ENCODE measurements at places on chromosomes 2 and 18.
A peak's percentile ranks its signal among the peaks of the same experiment; 100 is the strongest.

DNA sequence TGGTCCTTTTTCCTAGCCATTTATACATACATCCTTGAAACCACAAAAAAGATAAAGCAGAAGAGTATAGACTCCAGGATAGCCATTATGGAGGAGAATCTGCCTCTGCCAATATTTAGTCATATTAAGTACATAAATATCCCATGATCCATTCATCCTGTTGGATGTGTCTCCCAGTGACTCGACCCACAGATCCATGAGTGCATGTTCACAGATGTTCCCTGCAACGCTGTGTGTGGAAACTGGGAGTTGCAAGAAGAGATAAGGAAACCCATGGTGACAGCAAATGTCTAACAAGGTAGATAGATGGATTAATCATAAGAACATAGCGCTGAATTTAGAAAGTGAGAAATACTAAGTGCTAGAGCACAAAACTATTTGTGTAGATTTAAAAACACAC, 34.5 kb downstream of the STK39 start:
- no peak for DNase-seq

DNA sequence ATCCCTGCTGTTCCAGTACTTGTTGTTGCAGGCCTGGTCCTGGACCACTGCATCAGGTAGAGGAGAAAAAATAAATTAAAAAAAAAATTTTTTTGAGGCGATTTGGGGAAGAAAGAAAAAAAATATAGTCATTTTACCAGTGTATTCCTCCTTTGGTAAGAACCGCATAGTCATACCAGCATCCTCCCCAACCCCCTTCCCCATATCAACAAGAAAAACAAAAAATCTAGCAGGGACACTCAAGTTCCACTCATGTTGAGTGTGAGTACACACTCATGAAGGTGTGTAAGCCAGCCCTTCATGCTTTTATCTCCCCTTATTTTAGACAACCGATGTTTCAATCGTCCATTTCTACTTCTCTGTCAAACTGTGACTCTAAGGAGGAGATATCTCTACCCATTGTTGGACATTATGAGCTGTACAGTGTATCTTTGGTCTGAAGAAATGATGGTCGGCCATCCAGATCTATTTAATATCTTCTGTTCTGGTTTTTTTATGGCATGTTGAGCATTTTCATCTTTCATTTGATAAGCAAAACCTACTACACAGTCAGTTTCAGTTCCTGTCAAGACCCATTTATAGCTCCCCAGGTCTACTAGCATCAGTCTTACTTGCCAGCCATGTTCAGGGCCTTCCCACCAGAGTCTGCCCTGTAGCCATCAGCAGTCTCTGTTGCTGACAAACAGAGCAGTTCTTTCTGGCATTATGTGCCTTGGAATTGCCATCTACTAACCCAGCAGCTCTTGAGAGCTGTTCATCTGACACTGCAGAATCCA, 20.0 kb downstream of the ELP2 start:
- no peak for DNase-seq

DNA sequence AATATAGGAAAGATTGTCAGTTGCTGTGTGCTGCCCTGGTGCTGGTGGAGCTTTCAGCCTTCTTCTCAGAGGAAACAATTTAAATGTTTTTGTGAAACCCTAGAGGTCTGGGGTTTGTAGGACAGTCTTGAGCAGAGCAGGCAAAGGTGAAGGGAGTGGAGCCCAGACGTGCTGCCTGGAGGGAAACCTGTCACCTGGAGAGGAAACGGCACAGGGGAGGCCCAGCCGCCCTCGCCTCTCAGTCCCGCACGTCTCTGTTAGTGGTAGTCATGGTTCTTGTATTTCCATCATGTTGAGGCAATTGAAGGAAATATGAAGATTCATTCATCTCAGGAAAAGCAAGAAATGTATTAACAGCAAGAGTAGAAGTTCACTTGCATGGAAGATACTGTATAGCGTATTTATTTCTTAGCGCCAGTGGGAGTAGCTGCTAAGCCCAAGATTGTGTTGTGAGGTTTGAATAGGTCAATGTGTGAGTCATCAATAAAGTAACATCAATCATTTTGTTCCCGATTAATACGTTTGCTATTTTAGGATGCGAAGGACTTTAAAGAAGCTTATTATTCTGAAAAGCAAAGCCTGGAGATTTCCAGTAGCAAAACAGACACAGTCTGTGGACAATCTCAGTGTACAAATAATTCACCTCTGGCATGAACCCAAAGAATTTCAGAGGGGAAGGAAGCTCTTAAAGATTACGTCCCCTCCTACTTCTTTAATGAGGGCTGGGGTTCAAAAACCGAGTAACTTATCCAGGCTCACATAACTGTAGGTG, 70.4 kb downstream of the LRRFIP1 start:
- no peak for DNase-seq

- DNase-seq, result no peak
Measured at GRCh38 chr2:24855022-24855622, 61.9 kb downstream of the CENPO start.

DNA sequence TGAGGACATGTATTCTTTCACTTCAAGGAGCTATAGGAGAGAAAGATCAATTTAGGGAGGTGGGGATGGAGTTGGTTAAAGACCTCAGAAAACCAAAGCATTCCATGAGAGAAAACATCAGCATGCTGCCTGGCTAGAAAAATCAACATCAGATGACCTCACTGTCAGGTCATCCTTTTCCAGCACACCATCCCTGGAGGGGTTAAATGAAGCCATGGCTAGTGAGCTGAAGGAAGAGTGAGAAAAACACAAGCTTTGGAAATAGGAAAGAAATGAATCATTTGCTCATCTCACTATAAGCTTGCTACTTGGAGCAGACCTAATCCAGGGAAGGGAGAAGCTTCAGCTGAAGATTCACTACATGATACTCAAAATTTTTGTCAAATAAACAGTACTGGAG, 109.5 kb upstream of the ITGB6 start:
- DNase-seq, result no peak

GRCh38 chr2:205776139-205776538, 93.8 kb downstream of the NRP2 start:
- DNase-seq, result peak; percentile 80

- DNase-seq, result no peak
Measured at GRCh38 chr2:2502201-2502549, 171.1 kb upstream of the MYT1L start.

GRCh38 chr2:204239411-204240165, 303.0 kb downstream of the ICOS start:
- no peak for DNase-seq

DNA sequence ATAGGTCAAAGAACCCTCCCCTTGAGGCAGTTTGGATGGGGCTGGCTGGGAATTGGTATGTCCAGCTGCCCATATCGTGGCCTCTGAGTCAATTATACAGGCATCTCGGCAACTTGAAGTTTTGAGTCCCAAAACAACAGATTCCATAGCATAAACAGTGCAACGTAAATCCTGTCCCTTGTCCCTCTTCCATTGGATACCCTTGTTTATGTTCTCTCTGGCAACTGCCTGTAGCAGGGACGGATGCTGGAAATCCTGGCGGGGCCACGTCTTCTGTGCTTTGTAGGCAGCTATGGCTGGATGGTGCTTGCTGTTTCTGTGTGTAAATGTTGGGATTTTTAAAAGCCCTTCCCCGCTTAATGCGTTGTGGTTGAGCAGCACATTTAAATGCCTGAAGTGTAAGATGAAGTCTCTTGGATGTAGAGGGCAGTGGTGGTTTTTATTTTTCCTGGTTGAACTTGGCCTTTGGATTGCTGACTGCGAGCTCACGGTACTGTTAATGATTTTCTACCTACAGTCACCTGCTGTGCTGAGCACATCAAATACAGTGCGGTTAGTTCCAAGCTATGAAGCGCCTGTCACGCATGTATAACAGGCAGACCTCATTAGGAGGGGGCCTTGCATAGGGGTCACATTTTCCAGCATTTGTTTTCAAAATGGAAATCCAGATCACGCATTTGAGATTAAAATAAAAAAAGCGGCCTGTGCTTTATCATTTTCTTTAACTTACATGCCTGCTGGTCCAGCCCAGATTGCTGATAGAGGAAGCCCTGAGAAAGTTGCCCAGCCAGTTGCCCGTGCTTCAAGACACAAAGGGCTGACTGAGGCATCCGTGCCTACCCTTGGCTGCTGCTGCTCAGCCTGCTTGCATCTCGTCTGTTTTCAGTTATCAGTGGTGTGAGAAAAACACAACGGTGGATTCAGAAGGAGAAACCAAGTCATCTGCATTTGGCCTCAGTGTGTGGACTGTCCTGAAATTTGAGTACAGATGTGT, 84.7 kb downstream of the NEDD4L start:
- no peak for DNase-seq

- no peak for DNase-seq
Measured at GRCh38 chr2:237296756-237297155, 117.2 kb downstream of the COL6A3 start.

- DNase-seq, result no peak
Measured at GRCh38 chr2:208047840-208048239, 22.5 kb upstream of the PLEKHM3 start.

DNA sequence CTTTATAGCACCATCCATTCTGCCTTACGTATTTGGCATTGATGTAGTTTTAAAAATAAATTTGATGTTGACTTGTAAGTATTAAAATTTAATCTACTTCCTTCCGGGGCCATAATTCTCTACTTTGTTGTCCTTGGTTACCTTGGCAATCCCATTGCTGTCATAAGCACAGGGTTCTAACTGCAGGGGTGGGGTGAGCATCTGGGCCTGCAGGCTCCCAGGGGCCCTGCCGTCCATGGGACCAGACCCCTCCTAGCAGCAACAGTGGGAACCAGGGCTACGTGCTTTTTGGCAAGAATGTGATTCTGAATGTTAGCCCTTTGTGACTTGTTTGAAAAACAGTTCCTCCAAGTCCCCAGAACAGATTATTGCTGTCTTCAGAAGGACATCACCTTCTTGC, 4.9 kb downstream of the ASAP2 start:
- peak; percentile 83 for DNase-seq

DNA sequence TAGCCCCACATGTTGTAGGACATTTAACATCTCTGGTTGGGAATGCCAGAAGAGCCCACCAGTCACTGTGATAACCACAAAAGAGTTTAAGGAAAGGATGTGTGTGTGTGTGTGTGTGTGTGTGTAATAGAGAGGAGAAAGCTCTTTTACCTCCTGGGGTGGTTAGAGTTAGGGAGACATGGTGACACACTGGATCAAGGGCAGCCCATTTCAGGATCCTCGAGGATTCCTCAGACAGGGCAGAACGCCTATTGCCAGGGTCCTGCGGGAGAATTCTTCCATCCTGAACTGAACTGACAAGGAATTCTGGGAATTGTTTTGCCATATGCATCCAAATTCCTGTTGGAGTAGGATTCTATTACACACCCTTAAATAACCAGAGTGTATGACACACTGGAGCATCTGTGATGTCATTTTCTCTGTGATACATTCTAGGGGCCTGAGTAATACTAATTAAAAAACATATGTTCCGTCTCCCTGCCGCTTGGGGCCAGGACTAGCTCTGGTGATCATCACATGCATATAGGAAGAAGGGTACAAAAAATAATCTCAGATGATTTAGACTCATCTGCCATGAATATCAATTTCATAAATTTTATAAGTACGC, 156.4 kb upstream of the MMADHC start:
- DNase-seq, result no peak

GRCh38 chr2:240066489-240066888, 13.2 kb upstream of the OR6B3 start:
- no peak for DNase-seq

DNA sequence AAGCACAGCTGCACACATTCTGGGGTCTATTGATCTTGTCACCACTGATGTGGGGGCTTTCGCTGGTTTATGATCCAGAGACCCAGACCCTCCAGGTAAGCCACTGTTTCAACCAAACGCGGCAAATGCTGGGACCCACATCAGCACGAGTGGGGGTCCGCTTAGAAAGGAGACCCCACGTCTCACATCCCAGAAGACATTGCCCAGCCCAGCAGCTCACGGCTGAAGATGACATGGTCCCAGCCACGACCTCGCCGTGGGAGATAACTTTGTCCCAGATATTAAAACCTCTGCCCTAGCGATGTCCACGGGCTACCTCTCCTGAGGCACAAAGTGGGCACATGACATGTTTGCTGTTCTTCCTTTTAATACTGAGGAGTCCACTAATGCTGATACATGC, 43.8 kb downstream of the LONRF2 start:
- no peak for DNase-seq

DNA sequence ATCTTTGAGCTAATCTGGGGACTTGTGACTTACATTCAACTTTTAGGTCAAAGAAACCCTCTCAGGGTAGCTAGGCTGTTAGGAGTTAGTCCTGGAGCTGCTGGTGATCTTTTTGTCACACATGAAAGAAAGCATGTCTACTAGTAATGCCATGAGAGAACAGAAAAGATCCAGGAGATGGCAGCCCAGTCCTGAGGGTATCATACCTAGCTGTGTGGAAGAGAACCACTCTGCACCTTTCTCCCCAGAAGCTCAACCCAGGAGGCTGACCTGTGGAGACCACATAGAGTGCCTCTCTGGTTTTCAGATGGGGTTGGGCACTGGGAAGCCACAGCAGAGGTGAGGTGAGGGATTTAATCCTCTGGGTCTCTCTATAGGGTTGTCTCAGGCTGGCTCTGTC, 460.2 kb upstream of the UBE2E3 start:
- no peak for DNase-seq

DNA sequence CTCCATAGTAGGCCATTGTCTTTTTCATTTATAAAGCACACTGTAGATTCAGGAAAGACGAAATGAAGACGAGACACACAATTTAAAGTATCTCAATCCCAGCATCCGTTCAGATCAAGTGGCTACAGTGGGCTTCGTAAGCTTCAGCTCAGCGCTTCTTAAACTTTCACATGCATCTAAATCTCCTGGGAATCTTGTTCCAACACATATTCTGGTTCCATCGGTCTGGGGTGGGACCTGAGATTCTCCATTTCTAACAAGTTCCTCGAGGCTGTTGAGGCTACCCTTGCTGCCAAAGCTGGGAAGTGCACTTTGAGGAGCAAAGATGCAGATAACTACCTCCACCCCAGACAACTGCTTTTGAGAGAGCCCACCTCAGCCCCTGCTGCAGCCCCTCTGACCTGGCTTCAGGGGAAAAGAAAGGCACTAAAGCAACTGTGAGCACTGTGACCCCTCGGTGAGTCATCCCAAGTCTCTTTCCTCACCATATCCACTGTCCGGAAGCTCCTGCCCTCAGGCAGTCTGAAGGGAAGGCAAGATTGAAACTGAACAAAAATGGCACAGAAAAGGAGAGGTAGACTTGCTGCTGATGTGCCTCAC, 201.1 kb upstream of the FBXO11 start:
- no peak for DNase-seq

All from posterior vena cava (tissue), 2 donors.